RWPE2 (cell line): ENCODE measurements at places on chromosomes 5 and 9.

- DNase-seq: no peak
These were observed 7.8 kb upstream of the ALDOB start for GRCh38 chr9:101443364-101443771.

- DNase-seq: no peak
These were observed 4.9 kb downstream of the RXFP3 start for GRCh38 chr5:33941090-33941489.

- DNase-seq: no peak
These were observed 252.6 kb downstream of the ADAMTSL1 start for GRCh38 chr9:18726546-18726945.

DNA sequence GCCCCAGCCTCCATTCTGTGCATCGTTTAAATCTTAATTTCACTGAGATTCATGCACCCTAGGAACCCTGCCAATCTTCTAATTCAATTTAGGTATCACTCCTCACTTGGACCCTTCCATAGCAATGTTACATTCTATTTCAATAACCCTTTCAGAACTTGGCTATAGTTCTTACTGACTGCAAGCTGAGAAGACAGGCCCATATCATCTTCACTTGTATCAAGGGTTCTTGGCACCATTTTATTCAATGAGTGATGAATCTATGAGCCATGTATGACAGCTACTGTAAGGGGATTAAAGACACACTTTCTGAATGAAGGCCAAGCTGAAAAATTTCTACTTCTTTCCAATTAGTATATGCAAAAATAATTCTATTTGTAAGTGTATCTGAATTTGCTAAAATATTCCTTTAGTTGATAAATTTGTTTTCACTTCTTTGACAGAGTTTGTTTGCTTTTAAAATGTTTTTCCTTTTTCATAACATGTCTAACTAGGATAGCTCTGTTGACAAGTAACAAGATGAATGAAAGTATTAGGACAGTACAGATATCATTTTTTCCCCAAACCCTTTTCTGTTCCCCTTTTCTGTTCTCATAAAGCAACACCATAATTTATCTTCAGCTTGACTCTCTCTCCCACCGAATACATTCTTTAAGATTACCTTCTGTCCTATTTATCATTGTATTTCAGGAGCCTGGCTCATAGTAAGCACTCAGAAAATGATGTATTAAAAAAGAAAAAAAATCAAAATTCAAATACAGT, 9.6 kb downstream of the ITGA2 start:
- no peak for DNase-seq

GRCh38 chr9:109245310-109245897, 75.5 kb downstream of the EPB41L4B start:
- DNase-seq: no peak

GRCh38 chr5:68193481-68194036, 22.0 kb upstream of the PIK3R1 start:
- DNase-seq: no peak

- no peak for DNase-seq
These were observed 98.5 kb downstream of the ITGA1 start for GRCh38 chr5:52886206-52886605.

DNA sequence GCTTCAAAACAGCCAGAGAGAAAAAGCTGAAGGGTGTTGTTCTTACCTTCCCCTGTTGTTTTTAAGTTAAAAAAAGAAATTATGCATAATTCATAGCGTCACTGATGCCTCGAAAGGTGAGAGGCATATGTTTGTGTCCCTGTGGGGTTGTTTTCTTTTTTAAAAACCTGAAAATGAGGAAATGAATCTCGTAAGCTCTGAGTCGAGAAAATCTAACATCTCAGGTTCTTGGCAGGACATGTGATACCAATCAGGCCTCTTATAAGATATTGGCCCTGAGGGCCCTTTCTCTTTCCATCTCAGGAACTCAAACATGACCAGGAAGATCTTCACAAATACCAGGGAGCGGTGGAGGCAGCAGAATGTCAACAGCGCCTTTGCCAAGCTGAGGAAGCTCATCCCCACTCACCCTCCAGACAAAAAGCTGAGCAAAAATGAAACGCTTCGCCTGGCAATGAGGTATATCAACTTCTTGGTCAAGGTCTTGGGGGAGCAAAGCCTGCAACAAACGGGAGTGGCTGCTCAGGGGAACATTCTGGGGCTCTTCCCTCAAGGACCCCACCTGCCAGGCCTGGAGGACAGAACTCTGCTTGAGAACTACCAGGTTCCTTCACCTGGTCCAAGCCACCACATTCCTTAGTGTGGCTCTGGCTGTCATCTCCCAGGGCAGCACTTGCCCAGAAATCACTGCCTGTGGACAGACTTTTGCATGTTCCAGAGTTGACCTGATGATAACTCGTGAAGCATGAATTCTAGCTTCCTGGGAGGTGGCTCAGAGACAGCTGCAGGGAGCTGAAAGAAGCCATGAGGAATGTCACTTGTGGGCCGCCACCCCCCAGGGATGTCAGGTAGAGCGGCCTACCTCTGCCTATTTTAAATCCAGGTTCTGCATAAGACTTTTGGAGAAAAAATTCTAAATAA, at the start of gene TAL2:
Gene TAL2 (plus strand): TSS at position 274 of the 921 bp plus-strand sequence. CDS start 40 bp downstream, at position 314.
- no peak for DNase-seq

GRCh38 chr5:129454461-129454860, 5.6 kb upstream of the ADAMTS19 start:
- no peak for DNase-seq

- DNase-seq: no peak
These were observed 1862.4 kb upstream of the ACO1 start for GRCh38 chr9:30522061-30522460.

DNA sequence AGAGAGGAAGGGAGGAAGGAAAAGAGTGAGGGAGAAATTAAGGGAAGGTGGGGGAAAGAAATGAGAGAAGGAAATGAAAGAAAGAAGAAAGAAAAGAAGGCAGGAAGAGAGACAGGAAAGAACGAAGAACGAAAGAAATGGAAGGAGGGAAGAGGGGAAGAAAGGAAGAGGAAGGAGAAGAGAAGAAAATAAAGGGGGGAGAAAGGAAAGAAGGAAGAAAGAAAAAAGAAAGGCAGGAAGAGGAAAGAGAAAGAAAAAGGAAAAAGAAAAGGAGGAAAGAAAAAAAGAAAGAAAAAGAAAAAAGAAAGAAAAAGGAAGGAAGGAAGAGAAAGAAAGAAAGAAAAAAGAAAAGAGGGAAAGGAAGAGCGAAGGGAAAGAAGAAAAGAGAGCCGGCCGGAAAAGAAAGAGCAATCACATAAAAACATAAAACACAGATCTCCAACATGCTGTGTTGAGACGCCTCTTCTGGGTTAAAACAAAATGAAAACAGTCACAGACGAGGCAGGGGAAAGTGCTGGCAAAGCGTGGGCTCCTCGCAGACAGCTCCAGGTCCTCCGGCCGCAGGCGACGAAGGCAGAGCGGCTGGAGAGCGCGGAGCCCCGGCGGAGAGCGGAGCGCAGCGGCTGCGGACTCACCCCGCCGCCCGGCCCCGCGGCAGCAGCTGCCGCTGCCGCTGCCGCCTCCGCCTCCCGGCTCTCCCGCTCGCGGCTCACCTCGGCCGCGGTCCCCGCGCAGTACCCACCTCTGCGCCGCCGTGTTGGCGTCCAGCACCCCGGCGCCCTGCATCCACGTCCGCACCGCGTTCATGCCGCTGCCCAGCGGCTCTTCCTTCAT, 896 bp downstream of the EBF1 start:
- no peak for DNase-seq

- DNase-seq: peak; percentile 89
These were observed 78.4 kb downstream of the GLDC start for GRCh38 chr9:6567140-6567591.

- DNase-seq: no peak
These were observed 23.9 kb downstream of the MED27 start for GRCh38 chr9:132055756-132056155.

DNA sequence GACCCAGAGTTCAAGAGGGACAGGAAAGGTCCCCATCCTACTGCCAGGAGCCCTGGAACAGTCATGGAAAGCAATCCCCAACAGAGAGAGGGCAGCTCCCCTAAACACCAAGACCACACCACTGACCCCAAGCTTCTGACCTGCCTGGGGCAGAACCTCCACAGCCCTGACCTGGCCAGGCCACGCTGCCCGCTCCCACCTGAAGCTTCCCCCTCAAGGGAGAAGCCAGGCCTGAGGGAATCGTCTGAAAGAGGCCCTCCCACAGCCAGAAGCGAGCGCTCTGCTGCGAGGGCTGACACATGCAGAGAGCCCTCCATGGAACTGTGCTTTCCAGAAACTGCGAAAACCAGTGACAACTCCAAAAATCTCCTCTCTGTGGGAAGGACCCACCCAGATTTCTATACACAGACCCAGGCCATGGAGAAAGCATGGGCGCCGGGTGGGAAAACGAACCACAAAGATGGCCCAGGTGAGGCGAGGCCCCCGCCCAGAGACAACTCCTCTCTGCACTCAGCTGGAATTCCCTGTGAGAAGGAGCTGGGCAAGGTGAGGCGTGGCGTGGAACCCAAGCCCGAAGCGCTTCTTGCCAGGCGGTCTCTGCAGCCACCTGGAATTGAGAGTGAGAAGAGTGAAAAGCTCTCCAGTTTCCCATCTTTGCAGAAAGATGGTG, 31.6 kb downstream of the CD180 start:
- no peak for DNase-seq

- DNase-seq: no peak
These were observed 2.1 kb upstream of the GABRB2 start for GRCh38 chr5:161548487-161549094.
